ENCODE measurements at places on chromosomes 12 and 14. TPM values are rescaled to one million over a fixed set of nuclear protein-coding genes. Genes with fewer than 3 reads are reported as not detected.

The CLEC4C gene
- total RNA-seq: not detected

GRCh38 chr12:56014205-56014604 lies 6.6 kb upstream of the IKZF4 start:
- H3K36me3 ChIP-seq: no peaks in the 10 kb centered on the region
- H3K27ac ChIP-seq: peak overlapping the region; percentile 19
- peaks cover 5% of the 10 kb centered on the region for H3K4me1 ChIP-seq
- H3K27me3 ChIP-seq: no peaks in the 10 kb centered on the region

GRCh38 chr14:70907176-70907995 lies at the start of gene PCNX1:
TSS of gene PCNX1 (plus strand) at chr14:70907459. CDS start at chr14:70907851, 392 bp downstream.
- no peaks in the 10 kb centered on the region for H3K27me3 ChIP-seq
- peak; percentile 85 for DNase-seq
- H3K4me3 ChIP-seq: peak within 1 kb of the TSS; percentile 97
- peaks cover 51% of the 10 kb centered on the region for H3K4me1 ChIP-seq
- H3K27ac ChIP-seq: peak within 1 kb of the TSS; percentile 69
- peaks cover 3% of the 10 kb centered on the region for H3K36me3 ChIP-seq

- no peak within 1 kb of the TSS for H3K4me3 ChIP-seq
- no peak within 1 kb of the TSS for H3K27ac ChIP-seq
- H3K36me3 ChIP-seq: peaks cover 2% of the 10 kb centered on the region
- H3K27me3 ChIP-seq: peaks cover 68% of the 10 kb centered on the region
- DNase-seq: peak; percentile 12
Observed at GRCh38 chr12:55019784-55020183, at the start of gene NEUROD4. TSS of gene NEUROD4 (plus strand) at chr12:55019974. CDS start at chr12:55026440, 6,466 bp downstream.

DNA sequence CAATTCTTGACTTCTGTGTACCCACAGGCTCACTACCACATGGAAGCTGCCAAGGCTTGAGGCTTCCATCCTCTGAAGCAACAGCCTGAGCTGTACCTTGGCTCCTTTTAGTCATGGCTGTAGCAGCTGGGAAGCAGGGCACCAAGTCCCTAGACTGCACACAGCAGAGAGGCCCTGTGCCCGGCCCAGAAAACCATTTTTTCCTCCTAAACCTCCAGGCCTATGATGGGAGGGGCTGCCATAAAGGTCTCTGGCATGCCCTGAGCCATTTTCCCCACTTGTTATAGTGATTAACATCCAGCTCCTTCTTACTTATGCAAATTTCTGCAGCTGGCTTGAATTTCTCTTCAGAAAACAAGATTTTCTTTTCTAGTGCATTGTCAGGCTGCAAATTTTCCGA lies 121.8 kb downstream of the RPS6KA5 start:
- H3K36me3 ChIP-seq: peaks cover 16% of the 10 kb centered on the region
- no peak overlapping the region for H3K27ac ChIP-seq
- H3K27me3 ChIP-seq: no peaks in the 10 kb centered on the region

The SMCO2 gene
- not detected for total RNA-seq
